Karpas-422 (cell line): ENCODE measurements at places on chromosomes 2 and 18. TPM values are rescaled to one million over a fixed set of nuclear protein-coding genes. Genes with fewer than 3 reads are reported as not detected.
A peak's percentile ranks its signal among the peaks of the same experiment; 100 is the strongest.

- no peak for DNase-seq
Measured at GRCh38 chr2:233064530-233065199, 4.5 kb downstream of the INPP5D start.

Gene SCYGR4
- total RNA-seq = not detected in 2 replicates

Gene SNRNP200
- 68.1 and 83.8 TPM in 2 replicates for total RNA-seq

GRCh38 chr2:176734868-176735267 lies 465.6 kb downstream of the MTX2 start:
- no peak for DNase-seq

DNA sequence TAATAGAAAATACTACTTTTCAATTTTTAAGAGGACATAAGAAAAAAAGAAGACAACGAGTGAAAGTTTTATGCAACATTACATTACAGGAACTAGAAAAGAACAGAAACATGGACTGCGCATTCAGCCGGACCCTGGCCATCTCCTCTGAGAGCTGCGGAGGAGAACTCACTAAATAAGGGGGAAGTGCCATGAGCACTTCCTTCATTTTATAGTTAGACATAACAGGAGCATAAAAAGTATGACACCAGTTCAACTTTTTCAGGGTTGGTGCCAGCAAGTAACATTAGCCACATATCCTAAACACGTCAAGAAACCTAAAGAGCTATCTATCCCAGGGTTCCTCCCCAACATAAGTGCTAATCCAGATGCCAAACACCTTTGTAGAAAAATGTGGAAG lies 78.0 kb upstream of the SERTAD2 start:
- no peak for DNase-seq

DNA sequence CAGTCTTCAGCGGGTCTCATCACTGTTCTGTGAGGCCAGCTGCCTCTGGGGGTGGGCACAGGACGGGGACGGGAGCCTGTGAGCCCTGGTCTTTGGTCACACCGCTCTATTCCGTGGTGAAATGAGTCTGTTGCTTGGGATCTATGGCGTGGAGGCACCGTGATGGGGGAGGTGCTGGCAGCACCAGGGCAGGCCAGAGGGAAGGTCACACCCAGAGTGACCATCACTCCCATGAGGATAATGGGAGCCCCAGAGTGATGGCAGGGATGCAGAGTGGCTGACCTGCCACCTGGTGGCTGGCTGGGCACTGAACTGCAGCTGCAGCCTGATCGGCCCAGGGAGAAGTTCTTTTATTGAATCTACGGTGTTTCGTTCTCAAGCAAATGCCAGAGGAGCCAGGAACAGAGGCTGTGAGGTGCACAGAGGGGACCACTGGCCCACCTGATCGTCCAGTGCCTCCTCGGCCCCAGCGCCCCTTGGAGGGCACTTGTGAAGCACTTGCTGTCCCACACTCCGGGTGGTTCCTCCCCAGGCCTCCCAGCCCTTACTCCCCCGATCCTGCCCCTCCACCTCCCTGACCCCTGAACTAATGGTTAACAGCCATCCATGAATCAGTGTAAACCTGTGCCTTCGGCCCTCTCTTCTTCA lies 17.9 kb downstream of the KCNIP3 start:
- peak; percentile 48 for DNase-seq

- DNase-seq = no peak
Measured at GRCh38 chr2:240396623-240397541, 38.6 kb upstream of the GPC1 start.

DNA sequence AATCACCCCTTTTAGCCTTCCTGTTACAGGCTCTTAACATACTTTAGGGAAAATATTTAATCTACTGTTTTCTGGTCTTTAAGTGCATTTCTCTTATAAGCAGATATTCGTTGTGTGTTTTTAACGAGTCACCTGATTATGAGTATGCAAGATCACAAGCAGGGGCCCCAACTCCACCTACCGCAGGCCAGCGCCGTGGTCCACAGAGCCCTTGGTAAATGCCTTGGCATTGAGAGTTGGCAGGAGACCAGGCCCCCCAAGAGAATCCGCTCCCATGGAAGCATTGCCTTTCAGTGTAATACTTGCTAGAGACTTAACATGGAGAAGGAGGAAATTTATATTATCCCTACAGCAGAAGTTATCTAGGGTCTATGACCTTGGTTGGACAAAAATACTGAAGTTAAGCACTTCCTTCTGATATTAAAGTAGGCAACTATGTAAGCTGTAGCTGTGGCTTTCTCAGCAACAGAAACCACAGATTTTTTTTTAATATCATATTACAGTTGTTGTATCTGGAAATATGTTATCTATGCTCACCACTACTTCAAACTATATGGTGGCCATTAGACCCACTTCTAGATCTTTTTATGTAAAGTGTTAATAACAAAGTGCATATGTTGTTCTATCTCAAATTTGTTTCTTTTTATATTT lies 241.8 kb upstream of the MGAT5 start:
- DNase-seq = no peak

DNA sequence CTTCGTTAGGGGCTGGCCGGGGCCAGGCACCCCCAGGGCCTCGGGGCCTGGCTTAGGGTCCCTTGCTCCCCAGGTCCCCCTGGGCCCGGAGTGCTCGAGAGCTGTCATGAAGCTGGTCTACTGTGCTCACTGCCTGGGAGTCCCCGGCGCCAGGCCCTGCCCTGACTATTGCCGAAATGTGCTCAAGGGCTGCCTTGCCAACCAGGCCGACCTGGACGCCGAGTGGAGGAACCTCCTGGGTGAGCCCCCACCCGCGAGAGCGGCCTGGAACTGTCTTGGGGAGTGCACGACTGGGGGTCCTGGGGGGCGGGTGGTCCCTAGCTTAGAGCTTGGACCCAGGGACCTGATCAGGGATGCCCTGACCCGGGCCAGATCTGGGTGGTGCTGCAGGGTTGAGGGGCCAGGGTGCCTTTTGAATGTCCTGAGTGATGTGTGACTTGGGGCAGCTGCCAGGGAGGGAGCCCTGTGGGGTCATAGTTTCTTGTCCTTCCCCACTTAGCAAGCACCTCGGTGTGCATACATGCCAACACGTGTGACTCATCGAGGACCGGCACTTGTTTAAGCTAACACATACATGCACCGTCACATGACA lies 27.9 kb downstream of the GPC1 start:
- DNase-seq = no peak

GRCh38 chr2:72457801-72458516 lies 310.3 kb upstream of the CYP26B1 start:
- no peak for DNase-seq

GRCh38 chr2:135799738-135800137 lies 37.2 kb downstream of the LCT start:
- DNase-seq = peak; percentile 53
